Astrocyte of the cerebellum (primary cell): ENCODE measurements at places on chromosomes 11 and 22.

- peak; percentile 11 for DNase-seq
Observed at GRCh38 chr22:19174106-19175025, 4.2 kb downstream of the SLC25A1 start.

- DNase-seq, result no peak
Observed at GRCh38 chr11:134752964-134753770, 341.1 kb upstream of the B3GAT1 start.

DNA sequence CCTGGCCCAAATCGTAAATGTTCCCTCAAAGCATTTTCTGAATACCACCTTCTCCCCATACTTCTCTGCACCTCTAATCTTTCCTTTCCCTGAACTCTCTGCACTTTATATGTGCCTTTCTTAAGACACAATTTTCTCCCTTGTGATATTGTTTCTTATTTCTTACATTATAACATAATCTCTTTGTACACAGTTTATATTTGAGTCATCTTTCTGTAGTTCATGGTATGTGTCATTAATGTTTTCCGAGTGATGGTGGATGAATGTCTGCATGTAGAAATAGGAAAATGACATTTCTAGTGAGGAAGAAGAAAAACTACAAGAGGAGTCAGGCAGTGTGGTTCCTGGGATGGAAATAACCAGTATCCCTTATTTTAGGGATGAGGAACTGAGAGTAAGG lies 5.5 kb downstream of the ACRV1 start:
- no peak for DNase-seq

GRCh38 chr11:10293423-10294289 lies at the start of gene SBF2:
TSS of gene SBF2 (minus strand) at chr11:10294219. CDS start at chr11:10294069, 150 bp downstream.
- DNase-seq, result no peak

DNA sequence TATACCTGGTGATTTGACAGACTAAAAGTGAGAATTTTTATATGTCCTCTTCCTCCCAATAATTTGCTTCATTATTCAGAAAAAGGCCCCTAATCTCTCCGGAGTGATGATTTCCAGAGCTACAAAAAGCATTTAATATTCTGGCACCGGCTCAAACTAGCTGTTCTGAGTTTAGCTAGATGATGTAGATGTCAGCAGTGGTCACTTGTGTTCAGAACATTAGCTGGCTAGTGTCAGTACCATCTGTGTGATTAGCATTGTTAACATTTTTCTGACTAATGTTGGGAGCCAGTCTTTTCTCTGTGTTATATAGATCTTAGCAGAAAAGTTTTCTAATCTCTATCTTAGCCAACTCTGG lies 68.7 kb upstream of the RRM1 start:
- peak; percentile 28 for DNase-seq
